Activated CD4-positive, alpha-beta T cell treated with anti-CD3 and anti-CD28 coated beads, Interleukin-2, Interleukin-4, amounts not matched to agents 100 ng/mL and 50 ng/mL, durations not matched to agents 16 hours and 8 hours (primary cell): ENCODE measurements at places on chromosomes 3 and 15.

- DNase-seq: no peak
Observed at GRCh38 chr3:33181229-33181628, 37.4 kb downstream of the SUSD5 start.

GRCh38 chr3:145959457-145960088, 201.4 kb downstream of the PLOD2 start:
- DNase-seq: no peak

GRCh38 chr3:34376691-34377090, 578.3 kb downstream of the PDCD6IP start:
- no peak for DNase-seq

- DNase-seq: no peak
Observed at GRCh38 chr3:195587406-195587805, 3.7 kb upstream of the APOD start.

GRCh38 chr3:108017587-108017986, 73.2 kb downstream of the CD47 start:
- no peak for DNase-seq

DNA sequence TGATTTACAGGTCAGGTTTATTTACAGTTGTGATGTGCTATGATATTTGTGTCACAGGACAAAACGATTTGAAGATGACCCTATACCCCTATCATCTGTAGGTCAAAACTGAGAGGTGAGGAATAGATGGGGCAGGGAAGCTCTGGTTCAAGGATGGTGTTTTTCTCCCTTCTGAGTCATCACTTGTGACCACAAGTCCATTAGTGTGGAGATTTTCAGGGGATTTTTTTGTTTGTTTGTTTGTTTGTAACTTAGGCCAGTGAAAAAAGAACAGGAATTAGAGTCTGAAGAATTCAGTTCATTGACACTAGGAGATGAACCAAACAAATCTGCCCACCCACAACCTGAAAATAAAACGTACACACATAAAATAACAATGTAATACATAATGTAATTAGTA, 62.7 kb upstream of the FAM98B start:
- DNase-seq: no peak

- no peak for DNase-seq
Observed at GRCh38 chr3:166243511-166243910, 406.3 kb upstream of the BCHE start.

DNA sequence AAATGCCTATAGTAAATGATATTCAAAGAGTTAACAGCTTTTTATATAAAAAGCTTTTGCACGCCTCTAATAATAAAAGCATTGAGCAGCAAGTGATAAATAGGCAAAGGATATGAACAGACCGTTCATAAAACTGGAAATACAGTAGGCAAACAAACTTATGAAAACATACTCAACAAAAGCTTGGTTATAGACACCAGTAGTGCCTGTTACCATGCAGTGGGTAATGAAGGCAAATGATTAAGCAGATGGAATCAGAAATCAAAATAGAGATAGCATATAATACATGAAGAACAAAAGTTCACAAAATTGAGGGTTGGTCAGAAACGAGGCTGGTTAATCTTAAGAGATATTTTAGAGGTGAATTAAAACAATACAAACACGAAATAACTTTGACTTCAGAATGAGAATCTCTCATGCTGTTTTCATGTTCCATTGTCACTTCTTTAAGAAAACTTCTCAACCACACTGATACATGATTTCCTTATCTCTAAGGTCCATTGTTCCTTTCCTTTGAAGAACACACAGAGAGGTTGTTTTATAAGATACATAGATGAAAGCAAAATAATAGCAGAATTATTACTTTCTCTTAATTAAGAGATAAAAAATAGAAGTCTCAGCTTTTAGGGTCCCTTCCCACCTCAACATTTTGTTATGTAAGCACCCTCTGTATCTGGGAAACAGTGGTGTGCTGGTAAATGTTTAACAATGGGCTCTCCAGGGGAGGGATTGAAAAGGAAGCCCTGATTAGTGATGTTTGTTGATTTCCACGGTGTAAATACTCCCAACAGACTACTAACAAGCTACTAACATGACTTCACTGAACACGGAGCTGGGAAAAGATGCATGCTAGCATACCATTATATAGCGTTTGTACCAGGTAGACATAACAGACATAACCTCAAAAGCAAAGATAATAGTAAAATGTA, 12.6 kb downstream of the RASGRP1 start:
- no peak for DNase-seq

DNA sequence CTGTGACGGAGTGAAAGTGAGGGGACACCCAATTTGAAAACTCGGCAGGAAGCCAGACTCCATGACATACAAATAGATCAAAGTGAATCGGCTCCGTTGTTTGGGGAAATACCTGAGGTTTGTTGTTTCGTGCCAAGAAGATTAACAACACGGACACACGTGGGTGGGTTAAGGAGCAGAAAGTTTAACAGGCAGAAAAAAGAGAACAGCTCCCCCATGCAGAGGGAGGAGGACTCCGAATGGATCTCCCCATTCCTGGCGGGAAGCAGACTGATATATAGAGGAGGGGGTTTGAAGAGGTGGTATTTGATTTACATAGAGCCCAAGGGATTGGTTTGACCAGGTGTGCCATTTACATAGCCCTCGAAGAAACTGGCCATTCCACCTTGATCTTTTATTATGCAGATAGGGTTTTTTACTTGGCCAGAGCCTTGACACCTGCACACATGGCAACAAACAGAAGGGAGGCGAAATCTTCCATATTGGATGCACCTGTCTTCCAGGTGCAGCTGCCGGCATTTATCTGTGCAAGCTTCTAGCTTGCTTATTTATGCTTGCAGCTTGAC, 4.8 kb upstream of the SACM1L start:
- DNase-seq: no peak

DNA sequence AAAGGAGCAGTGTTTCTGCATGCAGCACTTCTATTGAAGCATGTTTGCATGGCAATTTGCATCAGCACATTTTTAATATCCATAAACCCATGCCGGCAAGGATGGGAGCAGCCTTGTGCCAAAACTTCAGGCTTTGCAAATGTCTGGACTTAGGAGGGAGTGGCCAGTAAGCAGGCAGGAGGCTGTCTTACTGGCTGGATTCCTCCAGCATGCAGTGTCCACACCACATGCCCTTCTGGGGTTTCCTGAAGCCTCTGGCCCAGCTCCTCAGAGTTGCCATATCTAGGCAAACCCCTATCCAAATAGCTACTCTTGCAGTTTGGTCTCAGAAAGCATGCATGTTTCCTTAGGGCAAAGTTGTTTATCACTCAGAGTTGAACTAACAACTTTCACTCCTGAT, 139.1 kb upstream of the MRPS22 start:
- no peak for DNase-seq

- DNase-seq: no peak
Observed at GRCh38 chr3:183924956-183925355, 40.3 kb upstream of the PARL start.

DNA sequence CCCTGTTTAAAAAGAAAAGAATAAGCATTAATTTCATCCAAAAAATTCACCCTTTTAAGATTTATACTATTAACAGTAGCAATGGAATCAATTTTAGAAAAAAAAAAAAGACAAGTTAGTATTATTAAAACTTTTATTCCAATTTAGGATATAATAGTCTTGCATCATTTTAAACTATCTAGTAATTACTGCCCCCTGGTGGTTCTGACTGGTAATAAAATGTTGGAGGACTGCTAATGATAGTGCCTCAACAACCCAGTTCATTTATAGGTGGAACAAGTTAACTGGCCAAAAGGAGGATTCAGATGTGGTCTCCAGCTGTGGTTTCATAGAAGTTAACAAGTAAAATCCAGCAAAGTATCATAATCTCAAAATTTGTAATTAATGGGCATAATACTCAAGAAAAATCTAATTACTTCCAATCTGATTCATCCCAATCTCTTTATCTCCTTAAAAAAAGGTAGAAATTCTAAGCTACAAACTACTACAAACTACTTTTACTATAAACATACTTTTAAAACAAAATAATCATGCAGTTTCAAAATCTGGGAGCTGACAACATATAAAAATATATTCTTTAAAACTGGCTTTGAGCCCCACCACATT, 30.7 kb upstream of the WDR49 start:
- peak; percentile 69 for DNase-seq

DNA sequence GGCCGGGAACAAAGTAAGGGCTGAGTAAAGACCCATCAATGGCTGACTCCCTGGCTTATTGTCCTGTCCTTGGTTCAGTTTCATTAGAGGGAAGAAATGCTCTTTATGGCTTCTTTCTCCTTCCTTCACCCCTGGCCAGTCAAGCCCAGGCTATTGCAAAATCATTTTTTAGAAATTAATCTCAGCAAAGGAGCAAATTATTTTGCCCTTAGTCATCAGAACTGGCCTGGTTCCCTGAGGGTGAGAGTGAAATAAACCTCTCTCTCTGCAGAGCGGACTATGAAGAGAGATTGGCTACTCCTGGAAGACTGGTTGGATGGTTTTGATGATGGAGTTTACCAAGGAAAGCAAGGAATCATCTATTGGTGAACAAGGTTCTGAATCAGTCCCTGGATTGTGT, 52.7 kb upstream of the OXTR start:
- no peak for DNase-seq

GRCh38 chr3:184619369-184619768, 57.8 kb downstream of the EPHB3 start:
- no peak for DNase-seq

GRCh38 chr3:63824309-63824708, 5.2 kb downstream of the C3orf49 start:
- no peak for DNase-seq

GRCh38 chr3:104273046-104273649, 1093.6 kb upstream of the ALCAM start:
- DNase-seq: no peak

DNA sequence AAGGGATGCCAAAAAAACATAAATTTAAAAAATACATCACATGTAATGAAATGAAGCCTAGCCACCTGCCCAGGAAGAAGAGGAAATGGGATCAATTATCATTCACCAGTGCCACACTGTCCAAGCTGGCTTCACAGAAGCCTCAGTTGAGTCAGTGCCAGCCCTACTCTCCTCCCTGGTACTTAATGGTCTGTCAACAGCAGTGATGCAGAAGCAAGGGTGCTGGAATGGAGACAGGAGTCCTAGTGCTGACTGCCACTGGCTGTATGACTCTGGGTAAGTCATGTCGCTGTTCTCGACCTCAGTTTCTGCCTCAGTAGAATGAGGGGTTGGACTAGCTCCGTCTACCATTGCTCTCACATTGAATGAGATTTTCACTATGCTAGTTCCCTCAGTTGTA, 78.5 kb upstream of the LARS2 start:
- no peak for DNase-seq

- no peak for DNase-seq
Observed at GRCh38 chr3:100521439-100521845, 29.0 kb downstream of the TMEM45A start.

GRCh38 chr3:124772081-124772831, 42.0 kb downstream of the UMPS start:
- no peak for DNase-seq

- DNase-seq: peak; percentile 89
Observed at GRCh38 chr3:126083913-126084767, at the start of gene SLC41A3. SLC41A3 (minus strand) TSS chr3:126084124; CDS start chr3:126068219, 15,905 bp downstream.

DNA sequence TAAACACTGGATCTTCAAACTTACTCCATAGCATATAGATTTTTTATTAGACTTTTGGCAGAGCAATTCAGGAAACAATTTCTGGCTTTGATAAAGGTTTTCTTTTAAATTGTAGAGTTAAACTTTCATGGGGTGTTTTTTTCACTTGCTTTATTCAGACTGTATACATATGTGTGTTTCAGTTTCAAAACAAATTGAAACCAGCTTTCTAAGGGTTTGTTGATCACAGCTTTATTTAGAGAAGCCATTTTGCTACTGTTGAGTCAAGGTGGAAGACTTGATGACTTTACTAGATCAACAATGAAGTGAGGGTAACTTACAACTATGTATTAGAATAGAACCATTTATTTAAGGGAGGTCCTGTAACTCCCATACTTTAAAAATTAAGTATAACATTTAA, 6.2 kb downstream of the UBE2E1 start:
- DNase-seq: peak; percentile 50

GRCh38 chr3:159640225-159640624, 348.4 kb upstream of the IL12A start:
- no peak for DNase-seq

GRCh38 chr3:170257145-170257544, 34.9 kb downstream of the PRKCI start:
- peak; percentile 35 for DNase-seq

DNA sequence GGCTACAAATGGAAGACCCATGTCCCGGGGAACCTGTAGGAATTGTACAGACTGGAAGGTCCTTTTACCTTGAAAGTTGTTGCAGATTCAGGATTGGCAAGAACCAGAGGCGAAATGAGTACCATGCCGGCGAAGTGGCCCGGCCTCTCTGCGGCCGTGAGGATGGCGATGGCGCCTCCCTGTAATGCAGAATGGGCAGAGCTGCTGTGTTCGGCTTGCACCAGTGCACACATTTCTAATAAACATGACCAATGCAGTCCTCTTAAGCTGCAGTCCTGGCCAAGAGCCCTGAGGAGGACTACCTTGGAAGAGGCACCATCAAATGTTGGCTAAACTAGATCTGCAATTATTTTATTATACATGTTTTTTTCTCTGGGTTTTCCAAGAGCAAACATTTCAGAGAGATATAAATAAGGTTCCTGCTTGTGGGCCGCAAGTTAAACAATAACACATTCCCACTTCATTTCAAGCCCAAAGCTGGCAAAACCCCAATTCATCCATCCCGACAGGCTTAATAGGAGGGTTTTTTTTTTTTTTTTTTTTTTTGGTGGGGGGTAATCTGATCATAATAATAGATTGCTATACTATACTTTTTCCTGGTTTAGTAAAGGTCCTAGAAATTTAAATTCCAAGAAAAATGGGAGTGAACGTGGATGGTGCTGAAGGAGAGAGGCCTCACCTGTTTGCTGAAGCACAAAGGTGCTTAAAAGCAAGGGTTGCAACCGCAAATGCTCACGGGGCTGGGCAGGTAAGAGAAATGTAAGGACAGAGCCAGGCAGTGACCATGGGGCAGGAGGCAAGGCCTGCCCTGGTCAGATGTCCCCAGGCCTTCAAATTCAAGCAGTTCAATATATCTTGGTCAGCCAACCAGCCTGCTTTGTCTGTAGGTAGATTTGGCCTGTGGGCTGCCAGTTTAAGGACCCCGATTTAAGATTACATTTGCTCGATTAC, 48.5 kb downstream of the ABTB1 start:
- no peak for DNase-seq

GRCh38 chr3:4950351-4950784, 28.9 kb upstream of the BHLHE40 start:
- no peak for DNase-seq

DNA sequence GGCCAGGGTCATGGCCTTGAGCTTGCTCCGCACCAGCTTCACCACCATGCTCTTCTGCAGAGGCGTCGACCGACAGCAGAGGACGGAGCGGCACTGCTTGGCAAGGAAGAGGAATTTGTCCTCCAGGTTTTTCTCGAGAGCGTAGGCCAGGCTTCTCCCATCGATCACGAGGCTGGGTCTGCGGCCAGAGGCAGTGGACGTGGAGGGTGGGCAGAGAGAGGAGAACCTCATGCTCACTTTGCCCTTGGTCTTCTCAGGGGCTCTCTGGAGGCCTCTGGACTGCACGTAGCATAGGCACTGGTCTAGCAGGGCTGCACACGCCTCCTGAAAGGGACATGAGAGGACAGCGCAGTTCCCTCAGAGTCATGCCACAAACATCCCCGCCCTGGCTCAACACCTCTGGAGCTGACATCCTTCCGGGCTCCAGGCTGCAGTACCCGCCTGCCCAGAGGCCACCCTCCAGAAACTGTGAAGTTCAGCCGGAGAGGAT, 168.3 kb downstream of the ATP10A start:
- DNase-seq: no peak

- no peak for DNase-seq
Observed at GRCh38 chr3:45832699-45833098, 9.2 kb downstream of the LZTFL1 start.
